Activated T-helper 1 cell treated with anti-CD3 and anti-CD28 coated beads, Interleukin-12 subunit alpha, Interleukin-12 subunit beta, Interleukin-2, Interleukin-4 antibody, amounts not matched to agents 30 ng/mL and 10 ng/mL and 1 ng/mL, durations not matched to agents 14 hours and 24 hours and 36 hours (primary cell): ENCODE measurements at places on chromosomes 6 and 20. TPM values are rescaled to one million over a fixed set of nuclear protein-coding genes. Genes with fewer than 3 reads are reported as not detected.

WFDC12 gene
- total RNA-seq = not detected in 2 replicates

FOXS1 gene
- total RNA-seq = not detected in 2 replicates

MLN gene
- total RNA-seq = not detected in 2 replicates

HS3ST5 gene
- not detected in 2 replicates for total RNA-seq

TBXT gene
- total RNA-seq = not detected in 2 replicates

PROKR2 gene
- not detected in 2 replicates for total RNA-seq

CPXM1 gene
- total RNA-seq = 0.31 and 0.76 TPM in 2 replicates

HLA-DQB1 gene
- 4.3 and 4.7 TPM in 2 replicates for total RNA-seq

TRIM40 gene
- not detected in 2 replicates for total RNA-seq

- no peak for DNase-seq
Observed at GRCh38 chr20:25389858-25390537, 637 bp downstream of the ABHD12 start.

DNA sequence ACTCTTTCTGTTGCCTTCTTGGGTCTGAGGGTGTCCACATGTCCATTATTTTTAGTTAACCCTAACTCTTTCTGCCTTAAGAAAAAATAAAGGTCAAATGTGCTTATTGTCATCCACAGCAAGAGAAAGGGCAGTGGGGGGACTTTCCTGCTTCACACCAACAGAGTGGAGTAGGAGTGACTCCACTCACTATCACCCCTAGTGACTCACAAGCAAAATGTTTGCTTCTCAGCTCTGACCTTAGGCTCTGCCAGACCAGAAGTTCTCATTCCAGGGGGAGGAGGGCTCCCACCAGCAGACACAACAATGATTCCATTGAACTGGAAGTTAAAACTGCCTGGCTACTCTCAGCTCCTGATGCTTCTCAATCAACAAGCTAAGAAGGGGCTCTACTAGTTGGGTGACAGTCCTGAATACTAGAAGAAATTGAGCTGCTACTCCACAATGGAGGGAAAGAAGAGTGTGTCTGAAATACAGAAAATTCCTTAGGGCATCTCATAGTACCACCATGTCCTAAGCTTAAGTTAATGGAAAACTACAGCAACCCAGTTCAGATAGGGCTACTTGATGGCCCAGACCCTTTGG lies 83.9 kb upstream of the AFDN start:
- no peak for DNase-seq

GRCh38 chr6:5174756-5175549 lies 85.8 kb downstream of the LYRM4 start:
- DNase-seq = no peak

DNA sequence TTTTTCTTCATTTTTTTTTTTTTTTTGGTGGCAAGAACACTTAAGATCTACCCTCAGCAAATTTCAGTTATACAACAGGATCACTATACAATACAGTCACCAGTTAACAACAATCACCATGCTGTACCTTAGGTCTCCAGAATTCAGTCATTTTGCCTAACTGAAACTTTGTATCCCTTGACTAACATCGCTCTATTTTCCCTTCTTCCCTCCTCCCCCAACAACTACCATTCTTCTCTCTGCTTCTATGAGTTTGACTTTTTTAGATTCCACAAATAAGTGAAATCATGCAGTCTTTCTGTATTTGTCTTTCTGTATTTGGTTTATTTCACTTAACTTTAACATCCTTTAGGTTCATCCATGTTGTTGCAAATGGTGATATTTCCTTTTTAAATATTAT lies 42.4 kb upstream of the DOK5 start:
- no peak for DNase-seq

- no peak for DNase-seq
Observed at GRCh38 chr20:6066582-6066981, 12.7 kb upstream of the LRRN4 start.

GRCh38 chr6:45495429-45496084 lies 117.8 kb upstream of the SUPT3H start:
- DNase-seq = peak; percentile 8

GRCh38 chr6:9370480-9370879 lies 935.1 kb upstream of the SLC35B3 start:
- DNase-seq = no peak

DNA sequence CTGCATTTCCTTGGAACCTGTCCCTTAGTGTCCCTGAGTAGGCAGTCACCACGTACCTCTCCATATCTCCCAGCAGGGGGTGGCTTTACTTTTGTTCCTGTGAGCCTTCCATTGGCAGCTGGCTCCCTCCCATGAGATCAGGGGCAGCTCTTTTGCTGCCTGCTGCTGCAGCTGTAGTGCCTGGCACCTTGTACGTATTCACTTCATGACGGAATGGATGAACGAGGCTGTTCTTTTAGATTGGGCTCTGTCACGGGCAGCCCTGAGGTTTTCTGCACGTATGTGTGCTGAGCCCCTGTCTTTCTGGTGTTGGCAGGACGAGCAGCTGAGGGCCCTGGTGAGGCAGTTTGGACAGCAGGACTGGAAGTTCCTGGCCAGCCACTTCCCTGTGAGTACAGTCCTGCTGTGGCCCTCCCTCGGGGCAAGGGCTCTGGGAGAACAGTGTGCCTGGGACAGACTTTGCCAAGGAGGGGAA lies 14.6 kb downstream of the MYBL2 start:
- no peak for DNase-seq

- no peak for DNase-seq
Observed at GRCh38 chr6:151052021-151052646, 186.6 kb downstream of the MTHFD1L start.

GRCh38 chr6:155248008-155249001 lies 15.5 kb upstream of the CLDN20 start:
- DNase-seq = no peak

DNA sequence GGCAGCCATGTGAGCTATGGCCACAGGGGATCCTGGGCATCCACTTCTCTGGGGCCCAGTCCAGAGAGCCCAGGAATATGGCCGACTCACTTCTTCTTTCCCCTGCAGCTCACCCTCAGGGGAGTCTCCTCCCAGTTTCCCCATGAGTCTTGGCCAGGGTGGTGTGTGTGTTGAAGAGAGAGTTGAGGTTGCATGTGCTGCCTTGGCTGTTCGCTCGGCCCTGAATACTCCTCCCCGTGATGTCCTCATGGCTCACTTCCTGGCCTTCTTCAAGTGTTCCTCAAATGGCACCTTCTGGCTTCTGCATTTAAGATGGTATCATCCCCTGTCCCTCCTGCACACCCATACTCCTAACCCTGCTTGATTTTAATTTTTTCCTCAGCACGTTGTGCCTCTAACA lies 3.2 kb upstream of the TREML1 start:
- no peak for DNase-seq

GRCh38 chr6:18263418-18264218 lies 712 bp downstream of the DEK start:
- DNase-seq = peak; percentile 8

- no peak for DNase-seq
Observed at GRCh38 chr20:60930023-60930790, 321.9 kb upstream of the CDH4 start.

- DNase-seq = no peak
Observed at GRCh38 chr20:18477218-18477617, 10.0 kb downstream of the POLR3F start.

GRCh38 chr6:138981416-138981815 lies 6.6 kb downstream of the REPS1 start:
- no peak for DNase-seq

DNA sequence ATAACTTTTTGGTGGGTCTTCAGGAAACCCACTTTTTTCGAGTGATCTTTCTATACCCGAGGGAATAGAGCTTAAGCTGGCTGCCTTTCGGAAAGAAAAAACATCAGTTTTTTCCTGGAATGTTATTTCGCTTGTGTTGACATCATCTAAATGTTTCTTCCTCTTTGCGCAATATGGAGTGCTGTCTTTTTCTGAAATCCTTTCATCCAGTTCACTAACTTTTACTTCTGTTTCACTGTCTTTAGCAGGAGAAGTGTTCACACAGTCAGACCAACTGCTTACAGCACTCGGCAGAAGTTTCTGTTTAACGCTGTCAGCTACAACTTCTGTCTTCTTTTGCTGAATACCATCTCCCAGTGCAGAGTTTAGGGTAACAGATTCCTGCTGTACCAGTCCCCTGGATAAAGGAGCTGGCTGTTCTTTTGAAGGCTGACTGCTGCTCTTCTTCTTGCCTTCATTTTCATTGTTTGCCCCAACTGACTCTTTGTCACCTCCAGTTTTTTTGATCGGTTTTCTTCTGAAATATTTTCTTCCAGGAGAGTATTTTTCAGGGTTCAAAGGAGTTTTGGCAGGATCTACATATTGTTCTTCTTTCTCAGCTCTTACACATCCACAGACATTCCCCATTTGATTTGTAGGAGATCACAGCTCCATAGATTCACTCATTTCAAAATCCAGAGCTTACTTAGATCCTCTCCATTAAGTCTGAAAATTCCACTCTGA lies 50.0 kb upstream of the DST start:
- DNase-seq = no peak

GRCh38 chr6:165748390-165748789 lies 85.3 kb upstream of the PDE10A start:
- no peak for DNase-seq

DNA sequence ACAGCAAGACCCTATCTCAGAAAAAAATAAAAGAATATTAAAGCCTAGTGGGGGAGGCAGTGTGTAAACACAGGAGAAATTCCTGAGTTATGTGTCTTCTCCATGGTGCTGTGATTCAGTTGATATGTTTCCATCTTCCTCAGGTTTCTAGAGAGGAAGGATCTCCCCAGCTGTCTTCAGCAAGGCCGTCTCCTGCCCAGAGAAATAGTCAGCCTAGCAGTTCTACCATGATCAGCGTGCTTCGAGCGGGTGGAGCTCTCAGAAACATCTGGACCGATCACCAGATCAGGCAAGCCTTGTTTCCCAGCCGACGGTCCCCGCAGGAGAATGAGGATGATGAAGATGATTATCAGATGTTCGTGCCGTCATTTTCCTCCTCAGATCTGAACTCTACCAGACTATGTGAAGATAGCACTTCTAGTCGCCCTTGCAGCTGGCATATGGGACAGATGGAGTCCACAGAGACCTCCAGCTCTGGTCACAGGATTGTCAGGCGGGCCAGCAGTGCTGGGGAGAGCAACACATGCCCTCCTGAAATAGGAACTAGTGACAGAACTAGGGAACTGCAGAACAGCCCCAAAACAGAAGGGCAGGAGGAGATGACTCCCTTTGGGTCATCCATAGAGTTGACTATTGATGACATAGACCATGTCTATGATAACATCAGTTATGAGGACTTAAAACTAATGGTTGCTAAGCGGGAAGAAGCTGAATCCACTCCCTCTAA lies 34.9 kb upstream of the MTHFD1L start:
- DNase-seq = no peak
